Cardiac muscle cell (in vitro differentiated cells and primary cell): ENCODE measurements at places on chromosomes 7 and 10. TPM values are rescaled to one million over a fixed set of nuclear protein-coding genes. Genes with fewer than 3 reads are reported as not detected.
A peak's percentile ranks its signal among the peaks of the same experiment; 100 is the strongest.

The OR2A5 gene
- total RNA-seq = not detected in 2 replicates

- H3K4me3 ChIP-seq = no peak overlapping the region
- H3K4me1 ChIP-seq = peaks cover 91% of the 10 kb centered on the region
- DNase-seq = no peak
- H3K36me3 ChIP-seq = no peaks in the 10 kb centered on the region
These were observed 31.5 kb downstream of the UNC5B start for GRCh38 chr10:71243756-71244395.

- no peaks in the 10 kb centered on the region for H3K27me3 ChIP-seq
- DNase-seq = no peak
- no peak overlapping the region for H3K4me3 ChIP-seq
- peaks cover 8% of the 10 kb centered on the region for H3K4me1 ChIP-seq
- H3K36me3 ChIP-seq = no peaks in the 10 kb centered on the region
These were observed 48.2 kb upstream of the ANKRD1 start for GRCh38 chr10:90969121-90969534.

The TMEM26 gene
- 1.1 and 2.5 TPM in 2 replicates for total RNA-seq

The ITPRID1 gene
- total RNA-seq = not detected in 2 replicates

The IDI2 gene
- total RNA-seq = not detected in 2 replicates

The ORAI2 gene
- total RNA-seq = 20.4 and 31.0 TPM in 2 replicates

The TUBAL3 gene
- total RNA-seq = not detected in 2 replicates

DNA sequence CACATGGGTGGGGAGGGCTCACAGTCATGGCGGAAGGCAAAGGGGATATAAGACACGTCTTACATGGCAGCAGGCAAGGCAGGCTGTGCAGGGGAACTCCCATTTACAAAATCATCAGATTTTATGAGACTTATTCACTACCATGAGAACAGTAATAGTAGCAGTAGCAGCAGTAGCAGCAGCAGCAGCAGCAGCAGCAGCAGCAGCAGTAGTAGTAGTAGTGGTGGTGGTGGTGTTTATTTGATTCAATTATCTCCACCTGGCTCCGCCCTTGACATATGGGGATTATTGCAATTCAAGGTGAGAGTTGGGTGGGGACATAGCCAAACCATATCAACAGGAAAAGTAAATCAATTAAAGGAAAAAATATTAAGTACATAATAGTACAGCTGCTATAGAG is 184.7 kb downstream of the LRMDA start:
- no peaks in the 10 kb centered on the region for H3K27me3 ChIP-seq
- no peak overlapping the region for H3K4me3 ChIP-seq
- DNase-seq = no peak
- peaks cover 19% of the 10 kb centered on the region for H3K4me1 ChIP-seq

DNA sequence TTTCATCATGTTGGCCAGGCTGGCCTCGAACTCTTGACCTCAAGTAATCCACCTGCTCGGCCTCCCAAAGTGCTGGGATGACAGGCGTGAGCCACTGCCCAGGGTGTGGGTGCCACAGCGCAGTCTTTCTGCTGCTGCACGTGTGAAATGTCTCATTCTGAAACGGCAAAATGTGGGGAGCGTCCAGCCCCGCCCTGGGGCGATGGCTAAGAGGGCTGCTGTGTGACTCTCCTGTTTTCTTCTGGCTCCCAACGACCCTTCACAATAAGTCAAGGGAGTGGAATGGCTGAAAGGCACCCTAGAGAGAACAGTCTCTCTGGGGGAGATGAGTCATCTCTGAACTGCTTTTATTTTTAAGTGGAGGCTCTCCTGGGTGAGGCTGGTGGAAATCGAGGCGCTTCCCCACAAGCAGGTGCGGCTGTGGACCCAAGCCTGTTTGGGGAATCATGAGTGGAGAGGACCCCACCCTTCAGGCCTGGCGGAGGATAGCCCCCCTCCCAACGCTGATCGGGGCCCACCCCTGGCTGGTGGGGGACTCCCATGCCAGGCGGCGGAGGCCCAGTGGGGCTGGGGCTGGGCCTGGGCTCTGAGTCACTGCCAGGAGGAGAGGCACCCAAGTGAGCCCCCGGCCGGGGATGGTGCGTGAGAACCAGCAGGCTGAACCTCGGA is 18.0 kb downstream of the ADAP1 start:
- DNase-seq = no peak
- no peak overlapping the region for H3K4me3 ChIP-seq
- H3K27me3 ChIP-seq = peaks cover 10% of the 10 kb centered on the region
- H3K27ac ChIP-seq = no peak overlapping the region
- no peaks in the 10 kb centered on the region for H3K36me3 ChIP-seq

The ANKRD7 gene
- total RNA-seq = 0.80 TPM in 1 of 2 replicates, not detected in the other

DNA sequence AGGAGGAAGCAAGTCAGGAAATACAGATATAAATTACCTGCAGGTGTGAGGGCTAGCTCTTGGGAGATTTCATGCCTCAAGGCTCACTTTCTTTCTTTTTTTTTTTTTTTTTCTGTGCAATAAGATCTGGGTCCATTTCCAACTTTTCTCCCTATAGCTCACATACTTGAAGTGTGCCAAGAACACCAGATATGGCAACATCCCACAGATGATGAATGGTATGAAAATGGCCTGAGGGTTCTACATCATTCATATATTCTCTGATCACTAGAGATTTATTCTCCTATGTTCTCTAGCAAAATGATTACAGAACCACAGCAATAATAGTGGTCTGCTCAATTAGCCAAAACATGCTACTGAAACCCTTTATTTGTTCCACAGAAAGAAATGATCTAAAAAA is 117.2 kb downstream of the LRRTM3 start:
- no peak overlapping the region for H3K27ac ChIP-seq
- no peaks in the 10 kb centered on the region for H3K27me3 ChIP-seq
- H3K36me3 ChIP-seq = no peaks in the 10 kb centered on the region
- no peak for DNase-seq
- H3K4me3 ChIP-seq = no peak overlapping the region
- H3K4me1 ChIP-seq = no peaks in the 10 kb centered on the region

GRCh38 chr7:118420888-118421287 is 196.4 kb downstream of the ANKRD7 start:
- no peak overlapping the region for H3K4me3 ChIP-seq
- no peak overlapping the region for H3K27ac ChIP-seq
- no peaks in the 10 kb centered on the region for H3K27me3 ChIP-seq
- H3K36me3 ChIP-seq = no peaks in the 10 kb centered on the region

GRCh38 chr10:59073456-59074053 is 102.9 kb upstream of the PHYHIPL start:
- H3K4me1 ChIP-seq = no peaks in the 10 kb centered on the region
- H3K27ac ChIP-seq = no peak overlapping the region
- no peaks in the 10 kb centered on the region for H3K36me3 ChIP-seq
- H3K27me3 ChIP-seq = no peaks in the 10 kb centered on the region
- H3K4me3 ChIP-seq = no peak overlapping the region

- H3K36me3 ChIP-seq = no peaks in the 10 kb centered on the region
- peak overlapping the region; percentile 51 for H3K27ac ChIP-seq
- DNase-seq = peak; percentile 47
- H3K4me3 ChIP-seq = no peak overlapping the region
- peaks cover 19% of the 10 kb centered on the region for H3K4me1 ChIP-seq
These were observed 30.8 kb downstream of the CHCHD3 start for GRCh38 chr7:133051066-133051465.

DNA sequence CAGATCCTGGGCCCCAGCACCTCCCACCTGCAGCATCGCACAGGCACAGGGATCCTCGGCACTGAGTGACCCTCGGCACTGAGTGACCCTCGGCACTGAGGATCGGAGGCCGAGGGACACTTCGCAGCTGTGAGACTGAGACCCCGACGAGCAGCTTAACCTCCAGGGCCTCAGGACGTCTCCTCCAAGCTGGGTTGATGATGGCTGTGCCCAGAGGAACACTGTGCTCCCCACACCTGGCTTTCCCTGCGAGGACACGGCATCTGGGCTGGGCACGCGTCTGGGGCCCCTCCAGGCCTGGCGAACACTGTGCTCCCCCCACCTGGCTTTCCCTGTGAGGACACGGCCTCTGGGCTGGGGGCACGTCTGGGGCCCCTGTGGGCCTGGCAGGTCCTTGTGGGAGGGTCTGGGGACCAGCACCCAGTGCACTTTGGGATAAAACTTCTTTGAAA is 158.3 kb upstream of the PPP2R2D start:
- no peaks in the 10 kb centered on the region for H3K4me1 ChIP-seq
- no peak overlapping the region for H3K27ac ChIP-seq
- H3K36me3 ChIP-seq = no peaks in the 10 kb centered on the region
- DNase-seq = no peak
- H3K4me3 ChIP-seq = no peak overlapping the region

DNA sequence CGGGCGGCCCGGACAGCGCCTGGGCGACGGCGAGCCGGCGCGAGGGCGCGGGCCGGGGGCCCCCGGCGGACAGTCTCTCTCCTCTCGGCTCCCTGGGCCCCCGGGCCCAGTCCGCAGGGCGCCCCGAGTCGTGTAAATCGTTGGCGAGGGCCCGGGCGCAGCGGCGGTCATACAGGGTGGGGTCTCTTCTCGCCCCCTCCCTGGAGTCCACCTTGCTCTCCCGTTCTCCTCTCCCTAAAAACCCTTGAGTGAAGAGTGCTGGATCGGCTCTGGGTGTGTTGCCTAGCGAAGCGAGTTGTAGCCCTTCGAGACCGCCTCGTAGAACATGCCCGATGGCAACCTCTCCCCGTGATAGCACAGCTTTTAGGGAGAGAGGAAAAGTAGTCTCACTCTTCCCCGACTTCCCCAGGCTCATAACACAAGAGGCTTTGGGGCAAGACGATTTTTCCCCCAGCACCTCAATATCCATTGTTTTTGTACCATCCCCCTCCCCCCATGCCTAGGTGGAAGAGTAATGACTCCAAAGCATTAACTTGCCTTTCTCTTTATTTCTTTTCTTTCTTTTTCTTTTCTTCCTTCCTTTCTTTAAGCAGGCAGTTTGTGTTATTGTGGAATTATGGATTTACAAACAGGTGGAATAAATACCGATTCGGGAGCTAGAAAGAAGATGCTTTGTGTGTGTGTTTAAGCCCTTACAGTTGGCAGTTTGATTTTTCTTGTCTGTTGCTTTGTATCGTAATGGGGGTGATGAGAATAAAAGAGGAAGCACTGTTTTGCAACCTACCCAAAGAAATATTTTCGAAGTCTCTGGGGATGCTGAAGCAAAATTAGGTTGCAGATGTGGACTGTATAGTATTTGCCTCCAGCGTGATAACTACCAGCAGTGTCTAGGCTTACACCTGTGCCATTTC is 822 bp downstream of the SHOC2 start:
- peak overlapping the region; percentile 69 for H3K4me3 ChIP-seq
- peaks cover 36% of the 10 kb centered on the region for H3K4me1 ChIP-seq
- no peaks in the 10 kb centered on the region for H3K27me3 ChIP-seq
- peak overlapping the region; percentile 86 for H3K27ac ChIP-seq
- peak; percentile 60 for DNase-seq
- no peaks in the 10 kb centered on the region for H3K36me3 ChIP-seq

- DNase-seq = no peak
- no peak overlapping the region for H3K27ac ChIP-seq
- no peak overlapping the region for H3K4me3 ChIP-seq
- no peaks in the 10 kb centered on the region for H3K36me3 ChIP-seq
- no peaks in the 10 kb centered on the region for H3K4me1 ChIP-seq
- no peaks in the 10 kb centered on the region for H3K27me3 ChIP-seq
These were observed 695.5 kb downstream of the INHBA start for GRCh38 chr7:41007351-41007751.

DNA sequence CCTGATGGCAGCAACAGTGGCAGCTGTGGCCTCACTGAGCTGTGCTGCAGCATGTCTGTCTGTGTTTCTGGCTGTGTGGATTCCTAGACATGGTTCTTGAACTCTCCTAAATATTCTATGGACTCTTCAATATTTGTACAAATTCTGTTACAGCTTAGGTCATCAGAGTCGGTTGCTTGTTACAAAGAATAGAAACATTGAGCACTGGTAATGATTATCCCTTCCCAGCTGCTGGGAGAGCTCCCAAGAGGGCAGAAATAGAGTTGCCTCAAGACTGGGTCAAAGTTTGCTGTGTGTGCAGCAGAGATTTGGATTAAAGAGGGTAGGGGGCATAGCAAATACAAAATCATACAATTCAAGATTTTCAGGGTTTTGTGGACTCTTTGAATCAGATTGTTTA is 337.1 kb upstream of the AKR1E2 start:
- no peak overlapping the region for H3K27ac ChIP-seq
- no peaks in the 10 kb centered on the region for H3K36me3 ChIP-seq
- no peaks in the 10 kb centered on the region for H3K4me1 ChIP-seq

DNA sequence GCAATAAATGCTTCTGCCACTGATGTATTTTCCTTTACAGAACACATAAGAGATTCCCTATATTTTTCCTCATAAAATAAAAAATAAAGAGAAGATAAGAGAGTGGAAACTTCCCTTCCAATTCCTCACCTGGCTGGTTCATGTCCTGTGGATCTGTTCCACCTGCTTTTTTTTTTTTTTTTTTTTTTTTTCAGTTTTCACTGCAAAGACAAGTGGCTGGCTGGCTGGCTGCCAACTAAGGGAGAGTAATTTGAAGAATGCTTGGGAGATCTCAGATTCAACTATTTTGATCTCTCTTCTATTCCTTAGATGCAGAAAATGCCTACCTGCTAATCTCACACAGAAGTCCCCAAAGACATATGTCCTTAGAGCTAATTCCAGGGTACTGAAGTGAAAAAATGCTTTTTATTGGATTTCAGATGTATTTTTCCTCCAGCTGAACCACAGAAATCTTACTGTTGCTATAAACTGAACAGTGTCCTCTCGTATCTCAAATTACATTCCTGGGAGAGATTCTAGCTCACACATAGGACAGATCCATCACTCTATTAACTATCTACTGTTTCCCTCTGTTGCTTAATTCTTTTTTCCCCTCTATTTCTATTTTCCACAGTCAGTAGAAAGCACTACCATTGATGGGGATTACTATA is 120.8 kb downstream of the NRCAM start:
- H3K27me3 ChIP-seq = no peaks in the 10 kb centered on the region
- H3K4me3 ChIP-seq = no peak overlapping the region
- DNase-seq = peak; percentile 45
- no peak overlapping the region for H3K27ac ChIP-seq
- H3K36me3 ChIP-seq = no peaks in the 10 kb centered on the region

GRCh38 chr7:74373536-74373935 is 80.2 kb upstream of the GTF2IRD1 start:
- no peaks in the 10 kb centered on the region for H3K27me3 ChIP-seq
- H3K4me1 ChIP-seq = peaks cover 9% of the 10 kb centered on the region
- no peak overlapping the region for H3K4me3 ChIP-seq
- H3K27ac ChIP-seq = no peak overlapping the region
- H3K36me3 ChIP-seq = no peaks in the 10 kb centered on the region

DNA sequence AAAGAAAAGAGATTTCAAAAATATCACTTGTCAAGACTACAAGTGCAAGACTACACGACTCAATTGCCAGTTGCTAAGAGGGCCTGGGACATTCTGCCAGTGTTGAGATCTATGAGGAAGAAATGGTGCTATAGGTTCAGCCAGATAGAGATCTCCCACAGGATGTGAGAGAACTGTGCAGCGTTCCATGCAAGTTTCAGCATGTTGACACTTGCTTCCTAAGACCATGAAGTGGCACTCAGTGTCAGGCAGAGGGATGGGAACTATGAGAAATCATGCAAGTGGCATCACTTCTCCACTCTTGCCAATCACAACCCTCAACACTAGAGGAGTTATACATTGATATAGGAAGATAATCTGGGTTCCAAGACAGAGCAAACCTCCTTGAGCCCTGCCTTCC is 210.3 kb downstream of the CHRM2 start:
- peaks cover 28% of the 10 kb centered on the region for H3K4me1 ChIP-seq
- H3K36me3 ChIP-seq = no peaks in the 10 kb centered on the region
- no peak overlapping the region for H3K27ac ChIP-seq
- H3K27me3 ChIP-seq = no peaks in the 10 kb centered on the region
